NCI-H2081 (cell line): ENCODE measurements at places on chromosomes 16 and 17.

GRCh38 chr16:24972608-24973220 lies 42.5 kb downstream of the ARHGAP17 start:
- DNase-seq = no peak

DNA sequence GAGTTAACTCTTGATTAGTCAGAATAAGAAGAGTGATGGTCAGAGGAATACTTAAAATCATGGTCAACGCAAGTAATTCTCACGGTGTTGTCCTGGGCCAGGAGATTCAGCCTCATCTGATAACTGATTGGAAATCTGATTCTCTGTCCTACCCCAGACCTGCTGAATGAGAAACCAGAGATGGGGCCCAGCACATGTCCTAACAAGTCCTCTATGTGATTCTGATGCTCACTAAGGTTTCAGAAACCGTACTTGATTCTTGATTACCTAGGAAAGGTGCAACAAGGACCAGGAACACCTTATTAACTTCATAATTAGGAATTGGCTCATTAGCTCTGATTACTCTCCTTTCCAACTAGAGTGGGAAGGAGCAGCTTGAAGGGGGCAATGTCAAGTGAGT lies 44.5 kb downstream of the ANKFY1 start:
- DNase-seq = no peak

DNA sequence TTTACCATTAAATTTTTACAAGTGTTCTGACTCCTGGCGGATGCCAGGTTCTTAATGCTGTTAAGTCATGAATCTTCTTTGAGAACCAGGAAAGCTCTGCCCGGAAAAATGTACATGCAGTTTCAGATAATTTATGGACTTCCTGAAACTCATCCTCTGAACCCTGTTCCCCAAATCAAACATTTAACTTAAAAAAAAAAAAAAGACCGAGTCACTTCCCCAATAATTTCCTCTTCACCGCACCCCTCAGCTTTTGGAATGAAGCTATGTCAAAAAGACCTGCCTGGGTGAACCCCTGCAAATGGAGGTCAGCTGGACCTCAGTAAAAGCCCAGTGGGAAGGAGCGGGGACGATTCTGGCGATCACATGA lies 15.0 kb downstream of the ZNF232 start:
- DNase-seq = no peak

- DNase-seq = no peak
Observed at GRCh38 chr17:49978501-49978900, 9.5 kb downstream of the DLX4 start.

DNA sequence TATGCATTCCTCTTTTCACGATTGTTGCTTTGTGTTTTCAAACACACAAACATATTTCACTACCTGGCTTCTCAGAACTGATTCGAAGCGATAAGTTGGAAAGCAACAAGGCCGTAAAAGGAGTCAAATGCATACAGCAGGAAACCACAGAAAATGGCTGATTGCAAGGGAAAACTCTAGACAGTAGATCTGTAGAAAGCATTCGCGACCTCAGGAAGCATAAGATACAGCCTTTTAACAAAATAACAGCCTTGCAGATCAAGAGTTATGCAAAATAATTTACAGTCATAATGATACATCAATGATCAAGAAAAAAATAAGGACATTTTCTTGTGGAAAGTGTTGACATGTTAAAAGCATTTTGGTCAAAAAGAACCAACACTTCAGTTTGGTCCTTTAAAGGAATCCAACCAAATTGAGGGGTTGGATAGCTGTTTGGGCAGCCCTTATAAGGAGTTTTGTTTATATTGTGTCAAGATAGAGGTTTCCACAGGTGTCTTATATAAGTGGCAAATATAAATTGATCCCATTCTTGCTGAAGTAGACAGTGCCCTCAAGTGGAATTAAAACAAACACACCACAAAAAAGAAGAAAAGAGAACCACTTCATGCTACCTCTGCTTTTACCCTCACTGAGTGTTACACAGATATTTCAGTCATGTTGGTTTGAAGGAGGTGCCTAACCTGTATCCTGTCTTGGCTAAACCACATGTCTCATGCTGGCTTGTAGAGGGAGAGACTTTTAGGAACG lies 5.5 kb downstream of the CYLD start:
- no peak for DNase-seq

DNA sequence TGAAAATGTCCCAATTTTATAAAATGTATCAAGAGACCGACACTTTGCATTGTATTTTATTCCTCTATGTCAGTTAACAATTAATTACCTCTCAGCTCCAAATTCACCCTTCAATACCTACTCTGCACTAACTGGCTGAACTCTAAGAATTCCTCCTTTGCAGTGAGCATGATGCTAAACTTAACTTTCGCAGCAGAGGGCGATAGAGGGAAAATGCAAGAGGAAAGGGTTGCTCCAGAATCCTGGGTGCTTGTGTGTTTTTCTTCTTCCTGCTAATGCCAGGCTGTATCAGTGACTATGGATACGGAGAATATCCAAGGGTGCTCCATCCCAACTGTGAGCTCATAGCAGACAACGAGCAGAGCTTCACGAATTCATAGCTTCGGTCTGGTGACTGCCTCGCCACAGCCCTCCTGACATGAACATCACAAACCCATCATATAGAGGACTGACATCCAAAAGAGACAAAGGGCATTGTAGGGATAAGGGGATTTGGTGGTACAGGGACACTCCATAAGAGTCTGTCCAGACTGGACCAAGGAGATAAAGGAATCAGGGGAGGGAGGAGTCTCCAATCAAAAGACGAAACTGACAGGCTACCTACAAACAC lies 172.9 kb downstream of the STX8 start:
- peak; percentile 11 for DNase-seq

- DNase-seq = no peak
Observed at GRCh38 chr17:7258731-7259554, 3.3 kb downstream of the CLDN7 start.
